ENCODE measurements at places on chromosomes 1 and 21.

DNA sequence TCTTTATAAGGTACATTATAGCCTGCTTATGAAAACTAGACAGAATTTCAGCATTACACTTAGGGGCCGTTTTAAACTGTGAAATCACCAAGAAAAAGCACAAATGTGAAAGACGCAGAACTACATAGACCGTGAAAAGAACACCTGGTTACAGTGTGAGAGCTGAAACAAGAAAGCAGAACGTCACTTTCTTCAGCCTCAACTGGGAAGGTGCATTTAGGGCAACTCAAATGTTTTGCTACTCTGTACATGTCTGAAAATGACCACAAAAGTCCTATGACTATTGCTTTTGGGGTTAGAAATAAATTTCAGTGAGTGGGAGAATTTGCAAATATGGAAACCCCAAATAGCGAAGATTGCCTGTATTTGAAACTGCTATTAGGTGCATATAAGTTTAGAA, 268.7 kb downstream of the OLFM3 start:
- DNase-seq: no peak

- DNase-seq: no peak
Observed at GRCh38 chr1:67863637-67864036, 30.4 kb upstream of the GNG12 start.

DNA sequence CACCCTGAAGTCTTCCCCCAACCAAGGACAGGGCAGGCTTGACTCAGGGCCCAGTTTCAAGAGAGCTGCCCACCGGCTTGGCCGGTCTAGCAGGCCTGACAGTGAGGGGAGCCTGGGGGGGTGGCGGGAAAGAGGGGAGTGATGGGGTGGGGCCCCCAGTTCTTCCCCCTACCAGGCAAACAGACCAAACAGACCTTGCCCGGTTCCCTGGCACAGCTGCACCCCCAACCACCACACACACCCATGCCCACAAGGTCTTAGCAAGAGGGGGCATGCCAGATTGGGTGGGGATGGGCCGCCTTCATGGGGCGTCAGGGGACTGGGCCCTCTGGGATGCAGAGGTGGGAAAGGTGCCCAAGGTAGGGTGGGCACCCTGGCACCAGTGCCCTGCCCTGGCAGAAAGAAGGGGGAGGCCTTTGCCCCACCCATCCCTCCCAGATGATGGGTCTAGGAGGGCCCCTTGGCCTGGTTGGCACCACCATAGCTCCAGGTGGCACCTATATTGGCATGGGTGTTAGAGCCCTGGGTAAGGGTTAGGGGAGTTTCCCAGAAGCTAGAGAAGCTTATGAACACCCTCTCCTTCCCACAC, 8.9 kb downstream of the ZBTB7B start:
- no peak for DNase-seq

DNA sequence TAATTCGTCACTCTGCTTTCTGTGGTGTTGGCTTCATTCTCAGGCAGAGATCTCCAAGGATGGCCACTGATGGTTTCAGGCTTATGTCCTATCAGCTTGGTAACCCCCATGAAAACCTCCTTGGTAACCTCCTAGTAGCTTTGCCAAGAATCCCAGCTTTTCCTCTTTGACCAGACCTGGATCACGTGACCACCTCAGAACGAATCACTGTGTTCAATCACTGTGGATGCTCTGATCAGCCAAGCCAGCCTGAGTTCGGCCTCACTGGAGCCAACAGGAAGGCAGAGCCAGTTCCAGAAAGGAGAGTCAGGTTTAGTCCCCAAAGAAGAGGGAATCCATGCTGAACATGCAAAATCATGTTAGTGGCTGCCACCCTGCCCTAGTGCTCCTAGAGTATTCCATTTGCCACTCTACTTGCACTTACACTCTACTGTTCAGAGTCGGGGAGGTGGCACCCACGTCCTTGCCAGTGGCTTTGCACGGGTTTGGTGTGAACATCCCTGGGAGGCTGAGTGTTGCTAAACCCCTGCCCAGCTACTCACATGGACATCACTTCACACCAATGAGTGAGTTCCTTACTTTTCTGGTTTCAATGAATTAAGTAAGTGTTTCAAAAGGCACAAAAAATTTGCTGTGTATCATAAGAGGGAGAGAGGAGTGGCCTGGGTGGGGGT, 33.5 kb upstream of the SSBP3 start:
- no peak for DNase-seq

DNA sequence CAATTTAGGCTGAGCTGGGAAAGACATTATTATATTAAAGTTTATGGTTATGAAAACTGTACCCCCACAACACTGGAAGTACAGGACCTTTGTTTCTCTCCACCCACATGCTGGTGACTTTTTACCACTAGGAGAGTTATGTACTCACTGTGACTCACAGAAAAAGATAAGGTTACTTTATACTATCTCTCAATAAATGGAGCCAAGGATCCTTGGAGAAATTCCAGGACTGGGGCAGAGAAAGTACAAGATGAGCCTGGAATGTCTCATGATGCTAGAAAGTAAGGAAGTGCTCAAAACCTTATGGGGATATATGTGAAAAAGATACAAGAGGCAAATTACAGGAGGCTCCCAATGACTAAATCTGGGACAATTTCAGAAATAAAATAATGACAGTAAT, 63.9 kb upstream of the C1orf105 start:
- DNase-seq: no peak

DNA sequence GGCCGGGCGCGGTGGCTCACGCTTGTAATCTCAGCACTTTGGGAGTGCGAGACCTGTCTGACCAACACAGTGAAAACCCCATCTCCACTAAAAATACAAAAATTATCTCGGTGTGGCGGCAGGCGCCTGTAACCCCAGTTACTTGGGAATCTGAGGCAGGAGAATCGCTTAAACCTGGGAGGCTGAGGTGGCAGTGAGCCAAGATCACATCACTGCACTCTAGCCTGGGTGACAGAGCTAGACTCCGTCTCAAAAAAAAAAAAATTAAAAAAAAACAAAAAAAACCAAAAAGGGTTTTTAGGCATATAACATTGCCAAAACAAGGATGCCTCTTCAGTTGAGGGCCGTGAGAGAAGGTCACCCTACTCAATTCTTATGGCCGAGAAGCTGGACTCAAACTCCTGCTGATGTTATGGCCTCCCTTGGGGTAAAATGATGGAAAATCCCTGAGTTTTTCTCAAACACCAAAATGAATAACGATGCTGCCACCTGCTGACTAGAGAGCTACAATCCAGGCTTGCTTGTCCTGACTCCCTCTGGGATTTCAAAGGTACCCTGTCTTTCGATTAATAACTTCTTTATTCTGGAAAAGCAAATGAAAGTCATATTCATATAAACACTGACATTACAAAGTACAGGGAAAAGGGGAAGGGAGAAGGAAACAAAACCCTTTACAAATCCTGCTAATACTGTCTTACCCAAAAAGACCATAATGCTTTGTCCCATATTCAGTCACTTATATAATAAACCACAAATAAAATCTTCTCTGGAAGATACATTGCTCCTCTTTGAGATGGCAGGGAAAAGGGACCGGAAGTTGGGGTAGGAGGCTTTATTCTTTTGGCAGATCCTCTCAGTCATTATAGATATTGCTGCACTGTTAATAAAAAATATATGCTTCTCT, 10.7 kb downstream of the RAB42 start:
- no peak for DNase-seq

- DNase-seq: no peak
Observed at GRCh38 chr1:147673406-147673805, 3.1 kb upstream of the ACP6 start.

DNA sequence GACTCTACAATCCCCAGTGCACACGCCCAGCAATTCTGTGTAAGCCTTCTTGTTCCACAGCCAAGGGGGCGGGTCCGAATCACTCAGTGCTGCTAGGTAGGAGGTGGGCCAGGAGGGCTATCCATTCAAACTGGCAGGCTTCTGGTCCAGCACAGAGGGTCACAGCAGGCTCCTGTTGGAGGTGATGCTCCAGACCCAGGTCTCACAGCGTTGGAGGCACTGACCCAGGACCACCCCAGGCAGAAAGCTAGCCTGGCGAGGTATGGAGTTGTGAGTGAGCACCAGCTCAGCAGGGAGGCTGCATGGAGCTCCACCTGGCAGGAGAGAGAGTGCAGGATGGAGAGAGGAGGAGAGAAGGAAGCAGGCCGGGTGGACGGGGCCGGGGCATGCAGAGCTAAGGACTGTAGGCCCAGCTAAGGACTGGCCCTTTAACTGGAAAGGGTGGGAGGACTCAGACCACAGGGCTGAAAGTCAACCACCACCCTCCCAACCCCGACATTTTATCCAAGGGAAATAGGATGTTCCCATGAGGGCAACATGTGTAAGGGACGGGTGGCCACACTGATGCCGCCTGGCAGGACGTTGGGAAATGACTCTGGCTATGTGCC, 38.7 kb downstream of the GPR161 start:
- DNase-seq: no peak

GRCh38 chr21:46322351-46323226, 1.1 kb downstream of the C21orf58 start:
- DNase-seq: no peak

- DNase-seq: no peak
Observed at GRCh38 chr1:243261390-243261789, 5.5 kb downstream of the SDCCAG8 start.

DNA sequence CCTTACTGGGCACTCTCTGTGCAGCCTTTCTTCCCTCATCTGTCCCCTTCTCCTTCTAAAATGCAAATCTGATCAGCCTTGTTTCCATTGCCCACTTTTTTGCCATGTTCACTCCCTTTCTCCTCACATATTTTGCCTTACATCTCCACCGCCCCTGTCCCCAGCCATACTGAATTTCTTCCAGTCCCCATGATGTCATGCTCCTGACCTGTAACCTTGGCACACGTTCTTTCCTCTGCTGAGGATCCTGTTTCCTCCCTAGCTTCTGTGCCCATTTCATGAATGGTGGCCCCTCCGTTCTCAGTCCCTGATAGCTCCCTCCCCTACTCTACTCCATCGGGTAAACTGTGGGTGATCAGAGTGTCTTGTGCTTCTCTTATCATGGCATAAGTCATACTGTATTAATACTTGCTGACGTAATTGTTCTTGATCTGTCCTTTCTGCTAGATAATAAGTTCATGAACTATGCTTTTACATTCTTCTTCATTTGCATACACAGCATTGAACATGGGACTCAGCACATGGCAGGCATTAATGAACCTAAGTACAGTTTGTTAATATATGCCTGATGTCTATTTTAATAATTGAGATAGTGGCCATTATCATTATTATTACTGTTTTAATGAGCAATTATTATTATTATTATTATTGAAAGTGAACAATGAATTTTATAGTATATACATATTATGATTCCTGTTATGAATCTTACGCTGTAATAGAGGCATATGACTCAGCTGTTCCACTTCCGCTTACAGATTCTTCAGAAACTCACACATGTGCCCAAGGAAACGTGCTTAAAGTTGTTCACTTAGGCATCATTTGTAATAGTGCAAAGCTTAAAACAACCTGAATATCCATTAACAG, 28.5 kb downstream of the MAP3K21 start:
- no peak for DNase-seq

DNA sequence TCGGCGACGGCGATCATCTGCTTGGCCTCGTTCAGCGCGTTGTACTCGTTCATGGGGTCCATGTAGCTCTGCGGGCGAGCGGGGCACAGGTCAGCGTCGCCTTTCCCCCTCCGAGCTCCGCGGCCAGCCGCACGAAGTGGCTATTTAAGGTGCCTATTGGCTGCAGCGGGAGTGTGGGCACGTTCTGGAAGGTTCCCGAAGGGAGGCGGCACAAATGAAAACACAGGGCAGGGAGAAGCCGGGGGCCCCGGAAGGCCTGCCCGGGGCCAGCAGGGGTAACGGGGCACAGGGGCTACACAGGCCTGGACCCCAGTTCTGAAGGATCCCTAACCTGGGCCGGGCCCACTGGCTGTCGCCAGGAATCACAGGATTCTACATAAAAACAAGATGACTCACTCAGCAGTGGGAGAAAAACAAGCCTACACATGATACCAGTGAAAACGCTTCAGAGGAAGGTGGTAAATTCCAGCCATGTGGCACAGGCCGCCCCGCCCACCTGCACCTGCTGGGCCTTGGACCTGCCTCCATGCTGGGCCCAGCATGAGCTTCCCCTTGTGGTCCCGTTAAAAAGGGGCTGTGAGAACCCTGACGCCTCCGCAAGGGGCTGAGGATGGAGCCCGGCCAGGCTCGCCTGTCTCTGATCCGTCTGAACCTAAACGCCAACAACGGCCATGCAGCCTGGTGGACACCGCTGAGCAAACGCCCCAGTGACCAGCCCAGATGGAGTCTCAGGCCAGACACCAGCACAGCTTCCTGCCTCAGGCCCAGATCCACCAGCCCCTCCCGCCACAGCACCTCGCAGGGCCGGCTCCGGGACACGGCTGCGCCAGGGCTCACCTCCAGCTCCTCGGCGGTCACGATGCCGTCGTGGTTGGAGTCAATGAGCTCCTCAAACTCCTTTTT, 3.9 kb upstream of the TNFRSF4 start:
- DNase-seq: no peak

- no peak for DNase-seq
Observed at GRCh38 chr1:5311147-5311546, 656.7 kb downstream of the AJAP1 start.
